AG10803 (cell line): ENCODE measurements at places on chromosomes 12 and 14.

- peak; percentile 100 for DNase-seq
These were observed 141.3 kb upstream of the HIF1A start for GRCh38 chr14:61553730-61554641.

- no peak for DNase-seq
These were observed 4.9 kb downstream of the B4GALNT3 start for GRCh38 chr12:464484-465267.

GRCh38 chr14:68884031-68885030 is 91.5 kb upstream of the ZFP36L1 start:
- peak; percentile 86 for DNase-seq

GRCh38 chr14:51901475-51902024 is 41.1 kb downstream of the GNG2 start:
- DNase-seq = no peak

DNA sequence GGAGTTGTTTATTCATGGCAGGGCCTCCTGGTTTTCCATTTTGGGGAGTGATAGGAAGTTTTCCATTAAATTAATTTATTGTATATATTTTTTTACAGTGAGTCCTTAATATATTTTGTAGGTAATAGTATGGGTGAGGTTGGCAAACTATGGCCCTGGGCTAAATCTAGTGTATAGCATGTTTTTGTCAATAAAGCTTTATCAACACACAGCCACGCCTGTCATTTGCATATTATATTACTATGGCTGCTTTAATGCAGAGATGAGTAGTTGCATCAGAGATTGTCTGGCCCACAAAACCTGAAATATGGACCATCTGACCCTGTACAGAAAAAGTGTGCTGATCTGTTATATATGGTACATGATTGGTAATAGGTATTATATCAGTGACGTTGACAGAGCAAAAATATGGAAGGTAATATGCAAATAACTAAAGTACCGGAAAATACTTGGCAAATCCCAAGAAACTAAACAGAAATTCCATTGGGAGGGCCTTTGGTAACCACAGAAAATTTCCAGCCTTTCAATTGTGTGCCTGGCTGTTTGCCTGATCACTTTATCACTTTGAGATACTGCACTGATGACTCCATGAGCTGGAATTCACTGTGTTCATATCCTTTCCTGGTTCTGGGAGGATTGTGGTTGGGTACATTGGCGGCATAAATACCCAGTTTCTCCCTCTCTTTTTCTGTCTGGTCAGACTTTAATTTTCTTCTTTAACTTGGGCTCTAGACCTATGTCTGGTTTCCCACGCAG is 61.7 kb upstream of the RFLNA start:
- peak; percentile 91 for DNase-seq

DNA sequence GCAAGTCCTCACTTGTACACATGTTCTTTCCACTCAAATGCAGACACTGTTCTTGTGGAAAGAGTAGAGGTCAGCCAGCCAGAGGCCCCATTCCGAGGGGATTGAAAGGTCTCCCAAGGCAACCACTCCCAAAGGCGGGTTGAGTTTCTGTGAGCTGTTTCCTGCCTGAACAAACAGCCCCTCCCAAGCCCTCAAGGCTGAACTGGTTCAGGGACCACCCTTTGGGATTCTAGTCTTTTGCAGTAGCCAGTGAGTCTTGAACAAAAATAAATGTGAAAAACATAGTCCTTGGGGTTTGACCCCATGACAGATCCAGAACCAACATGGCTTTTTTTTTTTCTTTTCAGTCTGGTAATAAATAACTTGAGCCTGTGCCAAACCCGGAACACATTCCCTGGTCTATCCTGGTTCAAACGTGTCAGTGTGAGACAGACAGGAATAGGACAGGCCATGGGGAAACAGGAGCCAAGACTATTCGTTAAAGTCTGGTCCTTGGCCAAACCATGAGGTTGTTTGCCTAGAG is 17.6 kb upstream of the STK38L start:
- DNase-seq = no peak

- no peak for DNase-seq
These were observed 182.2 kb upstream of the FBXO33 start for GRCh38 chr14:39614297-39614923.

- no peak for DNase-seq
These were observed 331.8 kb downstream of the TMEM132D start for GRCh38 chr12:129571901-129572494.

GRCh38 chr12:5230861-5231260 is 187.2 kb downstream of the KCNA5 start:
- DNase-seq = no peak

- peak; percentile 25 for DNase-seq
These were observed 3.1 kb upstream of the RAB5B start for GRCh38 chr12:55970775-55971174.
